ENCODE measurements at places on chromosomes 4 and X.

- DNase-seq, result no peak
Measured at GRCh38 chr4:113869743-113870375, 108.3 kb upstream of the CAMK2D start.

- no peak for DNase-seq
Measured at GRCh38 chr4:121742794-121743193, 22.2 kb downstream of the SMIM43 start.

DNA sequence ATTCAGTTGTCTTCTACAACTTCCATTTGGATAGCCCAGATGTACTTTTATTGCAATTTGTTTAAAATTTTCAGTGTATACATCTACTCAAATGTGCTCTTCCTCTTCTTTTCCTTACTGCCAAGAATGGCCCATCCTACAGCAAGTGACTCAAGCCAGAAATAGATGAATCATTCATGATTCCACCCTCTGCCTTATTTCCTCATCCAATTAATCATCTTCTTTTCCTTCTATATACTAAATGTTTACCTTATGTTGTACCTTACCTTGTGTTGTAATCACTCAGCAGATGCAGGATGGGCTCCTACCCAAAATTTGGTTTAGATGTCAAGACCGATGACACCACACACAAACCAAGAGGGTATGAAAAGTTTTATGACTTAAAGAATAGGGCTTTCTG, 437.8 kb downstream of the GRXCR1 start:
- no peak for DNase-seq

DNA sequence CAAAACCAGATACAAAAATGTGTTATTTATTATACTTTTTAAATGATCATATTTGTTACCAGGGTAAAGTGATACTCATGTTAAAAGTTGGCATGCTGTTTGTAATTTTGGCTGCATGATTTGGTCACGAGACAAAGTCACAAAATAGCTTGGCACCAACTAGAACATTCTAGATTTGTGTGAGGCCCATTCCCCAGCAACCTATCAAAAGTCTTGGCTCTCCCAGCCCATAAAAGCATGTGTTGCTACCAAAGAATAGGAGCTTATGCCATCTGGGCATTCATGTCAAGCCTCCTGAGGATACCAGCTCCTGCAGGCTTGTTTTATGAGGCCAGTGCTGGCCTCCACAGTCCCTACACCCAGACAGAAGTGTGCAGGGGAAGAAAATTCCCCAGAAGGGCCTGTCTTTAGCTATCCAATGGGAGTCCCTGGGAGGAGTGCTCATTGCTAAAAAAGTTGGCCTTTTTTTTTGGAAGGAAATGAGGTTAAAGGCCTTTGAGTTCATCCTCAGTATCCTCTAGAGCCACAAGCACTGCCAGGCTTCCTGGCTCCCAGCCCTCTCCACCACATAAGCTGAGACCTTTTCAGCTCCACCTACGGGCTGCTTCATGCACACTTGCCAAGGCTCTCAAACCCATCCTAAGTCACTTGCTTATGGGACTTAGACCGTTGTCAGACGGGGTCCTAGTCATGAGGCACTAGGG, 211.9 kb upstream of the EOLA2 start:
- no peak for DNase-seq

DNA sequence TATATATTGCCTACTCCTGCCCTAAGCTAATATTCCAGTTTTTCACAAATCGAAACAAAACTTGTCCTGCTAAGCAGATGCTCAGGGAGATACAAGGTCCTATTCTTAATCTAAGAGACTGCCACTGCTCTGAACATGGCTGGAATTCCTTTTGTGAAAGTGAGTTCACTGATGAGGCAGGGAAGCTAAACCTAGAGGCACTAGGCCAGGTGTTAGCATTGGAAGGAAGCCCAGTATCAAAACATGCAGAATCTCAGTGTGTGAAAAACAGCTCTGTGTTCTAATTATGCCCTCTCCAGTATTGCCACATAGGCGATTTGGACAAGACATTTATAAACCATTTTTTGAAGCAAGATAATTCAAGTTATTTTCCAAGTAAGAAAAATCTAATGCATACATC, 47.6 kb downstream of the ABCG2 start:
- DNase-seq, result no peak

Measured in activated effector memory CD4-positive, alpha-beta T cell treated with Interleukin-2 at 50 U/mL for 16 hours (primary cell).